Stimulated activated CD4-positive, alpha-beta T cell treated with anti-CD3 and anti-CD28 coated beads, TNF-alpha, amount 100 ng/mL, for 4 hours (primary cell): ENCODE measurements at places on chromosomes 1 and 21.

DNA sequence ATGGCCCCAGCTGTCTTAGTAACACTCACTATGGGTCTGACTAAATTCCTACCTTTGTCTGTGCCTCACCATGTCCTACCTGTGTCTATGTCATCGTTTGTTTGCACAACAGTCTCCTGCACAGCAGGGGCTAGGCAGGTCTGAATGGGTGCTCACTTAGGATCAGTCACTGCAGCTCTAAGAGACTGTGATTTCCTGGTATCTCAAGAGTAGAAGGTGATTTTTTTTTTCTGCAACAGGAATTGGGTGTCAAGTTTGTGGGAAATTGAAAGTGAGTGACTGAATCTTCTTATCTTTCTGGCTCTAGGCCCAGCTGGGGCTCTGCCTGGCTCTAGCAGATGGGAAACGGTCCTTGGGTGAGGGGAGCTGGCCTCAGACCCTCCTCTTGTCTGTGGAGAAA is 46.4 kb upstream of the TRABD2B start:
- DNase-seq = no peak

GRCh38 chr1:156591181-156591431 is 470 bp upstream of the NAXE start:
- DNase-seq = no peak

- DNase-seq = no peak
Observed at GRCh38 chr1:78075621-78076020, 29.9 kb downstream of the GIPC2 start.

DNA sequence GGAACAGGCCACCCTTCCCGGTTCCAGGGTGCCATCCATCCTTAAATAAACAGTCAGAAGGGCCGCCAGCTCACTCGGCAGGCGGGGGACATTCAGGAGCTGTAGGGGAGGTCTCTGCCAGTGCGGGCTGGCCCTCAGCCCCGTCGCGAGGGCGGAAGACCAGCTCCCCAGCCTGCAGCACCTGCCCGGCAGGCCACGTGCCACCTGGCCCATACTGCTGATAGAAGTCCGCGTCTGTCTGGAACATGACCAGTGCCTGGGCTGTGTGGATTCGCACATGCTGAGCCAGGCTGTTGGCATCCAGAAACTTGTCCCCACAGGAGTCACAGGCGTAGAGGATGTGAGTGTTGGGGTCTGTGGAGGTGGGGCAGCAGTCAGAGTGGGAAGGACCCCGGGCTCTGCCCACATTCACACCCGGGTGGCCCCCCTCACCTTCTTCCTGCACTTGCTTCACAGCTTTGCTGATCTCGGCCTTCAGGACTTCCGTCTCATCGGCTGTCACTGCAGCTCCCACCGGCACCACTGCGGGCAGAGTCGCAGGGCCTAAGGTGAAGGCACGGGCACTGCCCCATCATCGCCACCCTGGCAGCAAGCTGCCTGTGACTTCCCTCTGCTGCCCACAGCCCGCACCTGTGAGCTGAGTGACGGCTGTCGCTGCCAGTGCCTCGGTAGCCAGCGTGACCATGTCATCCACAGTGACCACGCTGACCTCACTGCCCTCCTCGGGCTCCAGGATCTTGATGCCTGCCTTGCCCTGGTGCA is 33.8 kb downstream of the ZBTB17 start:
- DNase-seq = no peak

GRCh38 chr1:34879230-34879629 is 19.7 kb upstream of the SMIM12 start:
- no peak for DNase-seq
